ENCODE measurements at places on chromosomes 12 and 14. TPM values are rescaled to one million over a fixed set of nuclear protein-coding genes. Genes with fewer than 3 reads are reported as not detected.

PIWIL1 gene
- total RNA-seq: not detected

DCP1B gene
- total RNA-seq: 18.0 TPM

CCDC196 gene
- not detected for total RNA-seq

ADAM21 gene
- not detected for total RNA-seq
